Mucosa of descending colon (tissue), 3 donors: ENCODE measurements at places on chromosomes 2 and 18.
A peak's percentile ranks its signal among the peaks of the same experiment; 100 is the strongest.

DNA sequence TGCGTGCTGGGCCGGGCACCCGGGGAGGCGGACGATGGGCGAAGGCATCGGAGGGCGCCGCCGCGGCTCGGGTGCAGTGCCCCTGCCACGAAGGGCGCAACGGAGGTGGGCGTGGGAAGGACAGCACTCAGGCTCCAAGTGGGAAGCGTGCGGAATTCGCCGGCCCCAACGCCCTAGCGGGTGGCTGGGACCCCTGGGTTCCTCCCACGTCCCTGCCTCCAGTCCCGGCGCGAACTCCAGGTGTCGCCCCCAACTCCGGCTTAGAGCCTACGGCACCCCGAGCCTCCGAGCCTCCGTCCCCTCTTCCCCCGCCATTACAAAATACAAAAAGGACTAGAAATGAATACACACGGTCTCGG is 1.3 kb downstream of the CYP27C1 start:
- no peak for DNase-seq

GRCh38 chr2:20930928-20931327 is 108.0 kb upstream of the LDAH start:
- no peak for DNase-seq

GRCh38 chr2:128236491-128237035 is 82.1 kb downstream of the HS6ST1 start:
- DNase-seq: no peak

- DNase-seq: no peak
Measured at GRCh38 chr2:168432565-168433186, 23.4 kb upstream of the CERS6 start.

- no peak for DNase-seq
Measured at GRCh38 chr18:55185391-55185790, 226.1 kb upstream of the CCDC68 start.

DNA sequence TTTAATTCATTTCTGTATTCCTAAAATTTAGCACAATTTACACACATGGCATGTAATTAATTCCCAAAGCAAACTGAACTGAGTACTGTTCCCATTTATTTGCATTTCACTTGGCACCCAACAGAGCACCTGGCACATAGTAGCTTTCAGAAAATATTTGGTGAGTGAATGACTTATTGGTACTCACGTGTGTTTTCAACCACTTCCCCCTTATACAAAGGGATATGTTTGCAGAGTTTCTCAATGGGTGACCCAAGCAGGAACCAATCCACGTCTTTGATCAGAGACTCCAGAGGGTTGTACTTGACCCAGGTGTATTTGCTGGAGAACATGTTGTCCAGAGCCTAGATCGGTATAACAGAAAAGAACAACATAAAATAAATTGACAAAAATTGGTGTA is 6.6 kb downstream of the GKN2 start:
- DNase-seq: no peak

DNA sequence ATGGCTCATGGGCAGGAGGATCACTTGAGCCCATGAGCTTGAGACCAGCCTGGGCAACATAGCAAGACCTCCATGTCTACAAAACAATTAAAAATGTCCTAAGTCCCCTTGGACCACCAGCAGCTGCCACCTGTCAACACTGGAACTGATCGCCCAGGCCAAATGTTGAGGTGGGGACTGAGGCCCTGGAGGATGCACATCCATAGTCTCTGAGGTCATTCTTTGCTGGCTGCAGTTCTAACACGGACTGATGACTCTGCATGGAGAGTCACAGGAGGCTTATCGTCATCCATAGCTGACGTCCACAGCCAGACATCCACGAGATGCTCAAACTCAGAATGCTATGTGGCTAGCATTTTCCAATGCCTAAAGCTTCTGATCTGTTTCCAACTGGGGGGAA is 151.3 kb downstream of the BCL2 start:
- DNase-seq: no peak

GRCh38 chr2:16908656-16909055 is 243.0 kb upstream of the CYRIA start:
- DNase-seq: no peak

- DNase-seq: no peak
Measured at GRCh38 chr2:184154438-184154837, 443.9 kb upstream of the ZNF804A start.

DNA sequence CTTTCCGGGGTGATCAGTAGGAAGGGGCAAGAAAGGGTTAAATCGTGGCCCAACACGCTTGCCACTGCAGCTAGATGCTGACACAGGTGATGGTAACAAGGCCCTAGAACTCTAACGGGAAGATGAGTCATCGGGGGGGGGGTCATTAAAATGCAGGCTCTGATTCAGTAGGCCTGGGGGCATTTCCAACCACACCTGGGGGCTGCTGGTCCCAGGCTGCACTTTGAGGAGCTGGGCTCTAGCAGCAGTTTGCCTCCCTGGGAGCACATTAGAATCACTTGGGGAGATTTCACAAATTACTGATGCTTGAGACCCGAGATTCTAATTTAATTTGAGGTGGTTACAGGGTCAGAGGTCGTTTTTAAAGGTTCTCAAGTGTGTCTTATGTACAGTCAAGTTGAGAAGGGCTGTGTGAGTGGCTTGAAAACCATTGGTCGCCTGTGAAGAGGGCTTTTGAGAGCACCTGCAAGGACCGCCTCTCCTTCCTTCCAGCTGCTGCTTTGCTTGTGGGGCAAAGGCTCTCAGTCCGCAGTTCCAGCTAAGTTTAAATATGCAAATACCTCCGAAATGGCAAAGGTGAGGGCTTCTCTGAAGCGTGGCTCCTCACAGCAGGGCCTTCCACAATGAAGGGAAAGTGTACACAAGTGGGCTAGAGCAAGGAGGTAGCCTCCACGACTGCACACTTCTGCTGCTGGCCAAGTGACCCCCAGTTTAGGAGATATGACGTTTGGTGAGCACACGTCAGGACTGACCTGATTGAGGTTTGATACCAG is 128.0 kb upstream of the MSH6 start:
- no peak for DNase-seq

DNA sequence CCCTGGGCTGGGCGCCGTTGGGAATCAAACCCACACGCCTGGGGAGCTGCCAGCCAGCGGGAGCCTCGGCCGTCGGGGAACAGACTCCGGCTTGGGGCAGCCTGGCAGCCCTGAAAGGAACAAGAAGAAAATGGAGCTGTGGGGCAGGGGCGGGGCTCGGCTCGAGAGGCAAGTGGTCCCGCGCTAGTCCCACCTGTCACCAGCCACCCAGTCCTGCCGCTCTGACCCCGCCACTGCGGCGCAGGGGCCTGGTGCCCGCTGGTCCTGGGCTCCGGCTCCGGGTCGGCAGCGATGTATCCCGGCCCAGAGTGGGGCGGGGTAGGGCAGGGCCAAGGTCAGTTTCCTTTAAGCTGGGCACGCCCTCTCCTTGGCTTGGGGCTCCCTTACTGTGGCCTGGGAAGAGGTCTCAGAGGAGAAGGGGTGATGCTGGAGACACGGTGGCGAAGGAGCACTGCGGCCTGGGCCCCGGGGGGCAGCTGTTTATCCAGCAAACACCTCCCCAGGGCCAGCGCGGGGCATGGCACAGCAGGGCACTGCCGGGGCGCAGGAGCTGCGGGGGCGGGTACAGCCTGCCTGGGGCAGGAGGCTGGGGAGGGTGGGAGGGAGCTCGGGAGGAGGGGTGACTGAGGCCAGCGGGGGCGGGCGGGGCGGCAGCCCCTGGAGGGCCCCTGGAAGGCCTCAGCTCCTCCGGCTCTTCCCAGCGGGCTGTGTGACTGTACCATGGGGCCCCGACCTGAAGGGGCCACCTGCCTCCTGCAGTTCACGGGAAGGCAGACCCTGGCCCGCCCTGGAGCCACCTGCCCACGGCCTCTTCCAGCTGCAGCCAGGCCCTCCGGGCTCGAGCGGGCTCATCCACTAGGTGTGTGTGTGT is 15.6 kb downstream of the ODC1 start:
- peak; percentile 78 for DNase-seq

GRCh38 chr2:190031969-190032618 is 30.4 kb downstream of the MSTN start:
- no peak for DNase-seq

DNA sequence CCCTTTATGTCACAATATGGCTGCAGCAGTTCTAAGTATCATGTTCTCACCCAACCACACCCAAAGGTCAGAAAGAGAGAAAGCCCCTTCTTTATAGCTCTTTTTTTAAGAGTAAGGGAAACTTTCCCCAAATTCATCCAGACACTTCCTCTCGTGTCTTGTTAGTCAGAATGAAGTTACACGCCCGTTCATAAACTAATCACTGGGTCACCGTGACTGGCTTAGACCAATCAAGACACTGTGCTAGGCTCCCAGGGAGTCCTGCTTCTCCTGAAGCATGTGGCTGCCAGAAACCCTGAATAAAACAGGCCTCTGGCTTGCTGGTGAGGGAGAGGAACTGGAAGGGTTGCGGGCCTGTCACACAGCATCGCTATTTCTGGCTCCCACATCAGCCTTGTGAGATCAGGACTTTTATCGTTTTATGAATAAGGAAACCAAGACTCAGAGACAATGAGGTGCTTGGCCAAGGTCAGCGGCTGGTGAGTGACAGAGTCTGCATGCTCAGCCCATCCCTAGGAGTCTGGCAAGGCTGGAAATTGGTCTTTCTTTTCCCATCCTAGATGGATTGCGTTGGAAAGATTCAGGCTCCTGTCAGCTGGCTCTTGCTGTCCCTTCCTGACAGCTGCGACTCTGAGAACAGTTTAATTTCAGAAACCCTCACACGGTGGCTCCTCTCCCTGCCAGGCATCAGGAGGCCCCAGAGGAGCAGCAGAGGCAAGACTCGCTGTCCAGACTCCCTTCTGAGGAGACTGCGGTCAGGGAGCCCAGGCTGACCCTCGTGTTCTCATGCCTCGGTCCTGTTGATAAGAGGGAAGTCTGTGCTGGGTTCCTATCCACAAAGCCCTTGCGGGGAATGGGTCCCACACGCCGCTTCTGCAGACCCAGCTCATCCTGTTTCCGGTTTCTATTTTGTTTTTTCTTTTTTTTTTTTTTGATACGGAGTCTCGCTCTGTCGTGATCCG is 104.5 kb upstream of the TAF1B start:
- peak; percentile 65 for DNase-seq

DNA sequence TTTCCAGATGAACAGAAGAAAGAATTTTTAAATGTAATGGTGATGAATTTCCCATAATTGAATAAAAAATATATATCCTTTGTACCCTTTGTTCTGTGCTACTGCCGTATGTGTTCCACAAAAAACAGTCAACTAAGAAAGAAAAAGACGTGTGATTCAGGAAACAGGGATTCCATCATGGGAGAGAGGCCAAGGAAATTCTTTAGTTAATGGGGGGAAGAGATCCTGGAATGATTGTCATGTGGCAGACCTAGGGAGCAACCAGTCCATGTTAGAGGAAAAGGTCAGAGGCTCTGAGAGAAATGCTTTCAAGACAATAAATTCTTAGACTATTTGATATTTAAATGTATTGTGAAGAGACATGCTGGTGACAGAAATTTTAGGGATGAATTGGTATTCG is 76.6 kb downstream of the CPO start:
- no peak for DNase-seq

DNA sequence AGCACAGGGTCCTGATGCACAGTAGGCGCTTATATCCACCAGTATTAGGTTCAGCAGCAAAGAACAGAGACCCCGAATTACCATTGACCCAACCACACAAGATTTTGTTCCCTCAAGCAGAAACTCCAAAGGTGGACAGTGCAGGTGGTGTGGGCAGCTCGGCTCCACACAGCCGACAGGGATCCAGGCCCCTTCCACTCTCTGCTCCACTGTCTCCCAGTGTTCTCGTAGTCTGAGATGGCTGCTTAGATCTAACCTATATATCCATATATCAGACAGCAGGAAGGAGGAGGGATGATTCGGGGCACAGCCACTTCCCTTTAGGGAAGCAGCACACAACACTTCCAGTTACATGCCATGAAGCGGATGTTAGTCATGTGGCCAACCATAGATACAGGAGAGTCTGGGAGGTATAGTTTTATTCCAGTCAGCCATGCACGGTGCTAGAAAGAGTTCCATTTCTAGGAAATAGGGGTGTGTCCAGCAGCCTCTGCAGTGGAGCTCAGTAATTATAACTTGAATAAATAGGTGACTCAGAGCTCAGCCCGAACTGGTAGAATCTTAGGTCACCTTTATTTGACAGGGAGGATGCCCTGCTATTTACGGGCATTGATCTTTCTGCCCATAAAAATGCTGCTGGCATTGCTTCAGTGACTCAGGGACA is 158.9 kb downstream of the TWIST2 start:
- DNase-seq: peak; percentile 4

DNA sequence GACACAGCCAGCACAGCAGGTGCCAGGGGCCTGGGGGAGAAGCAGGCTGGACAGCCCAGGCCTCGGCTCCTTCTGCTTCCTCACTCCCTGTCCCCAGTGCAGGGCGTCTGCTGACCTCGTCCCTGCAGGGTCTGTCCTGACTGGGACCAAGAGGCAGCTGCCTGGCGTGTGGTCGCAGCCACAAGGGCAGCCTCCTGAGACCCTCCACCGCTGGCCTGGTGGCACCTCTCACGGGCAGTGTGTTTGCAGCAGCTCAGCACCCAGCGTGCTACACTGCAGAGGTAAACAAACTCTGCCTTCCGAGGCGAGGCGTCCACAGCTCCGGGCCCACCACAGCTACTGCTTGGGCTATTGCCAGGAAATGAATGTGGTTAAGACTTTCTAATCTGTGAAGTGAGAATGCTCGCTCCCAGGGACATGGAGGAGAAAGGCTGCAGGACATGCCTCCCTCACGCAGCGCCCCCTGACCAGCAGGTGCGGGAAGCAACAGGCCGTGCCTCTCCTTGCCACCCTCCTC is 46.1 kb upstream of the HPCAL1 start:
- DNase-seq: no peak

GRCh38 chr18:13107074-13107473 is 111.5 kb upstream of the LDLRAD4 start:
- no peak for DNase-seq

- no peak for DNase-seq
Measured at GRCh38 chr2:84493514-84493913, 22.8 kb upstream of the DNAH6 start.

DNA sequence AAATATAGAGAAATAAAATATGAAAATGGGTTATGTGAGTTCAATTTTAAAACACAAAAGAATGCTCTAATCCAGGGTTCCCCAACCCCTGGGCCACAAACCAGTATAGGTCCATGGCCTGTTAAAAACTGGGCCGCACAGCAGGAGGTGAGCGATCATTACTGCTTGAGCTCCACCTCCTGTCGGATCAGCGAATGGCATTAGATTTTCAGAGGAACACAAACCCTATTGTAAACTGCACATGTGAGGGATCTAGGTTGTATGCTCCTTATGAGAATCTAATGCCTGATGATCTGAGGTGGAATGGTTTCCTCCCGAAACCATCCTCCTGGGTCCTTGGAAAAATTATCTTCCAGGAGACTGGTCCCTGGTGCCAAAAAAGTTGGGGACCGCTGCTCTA is 34.7 kb downstream of the TTR start:
- no peak for DNase-seq

GRCh38 chr18:76756531-76757253 is 65.7 kb upstream of the ZNF236 start:
- DNase-seq: peak; percentile 5

- no peak for DNase-seq
Measured at GRCh38 chr18:12840382-12840781, 43.7 kb downstream of the PTPN2 start.
